ENCODE measurements at places on chromosomes 2 and 18.

DNA sequence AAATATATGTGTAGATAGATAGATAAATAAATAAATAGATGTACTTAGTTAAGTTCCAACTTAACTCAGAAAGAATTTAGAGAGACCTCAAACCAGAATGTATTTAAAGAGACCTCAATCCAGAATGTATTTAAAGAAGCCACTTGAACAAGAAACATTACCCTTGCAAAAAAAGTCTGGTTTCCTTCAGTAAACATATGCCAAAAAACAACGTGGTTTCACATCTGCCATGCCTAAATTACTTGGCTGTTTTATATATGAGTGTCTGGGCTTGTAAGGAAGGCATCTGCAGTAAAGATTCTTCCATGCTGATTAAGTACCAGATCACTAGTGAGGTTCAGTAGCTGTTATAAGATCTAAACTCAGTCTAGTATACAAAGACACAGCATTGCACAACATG lies 29.1 kb upstream of the RPE start:
- no peak for DNase-seq

DNA sequence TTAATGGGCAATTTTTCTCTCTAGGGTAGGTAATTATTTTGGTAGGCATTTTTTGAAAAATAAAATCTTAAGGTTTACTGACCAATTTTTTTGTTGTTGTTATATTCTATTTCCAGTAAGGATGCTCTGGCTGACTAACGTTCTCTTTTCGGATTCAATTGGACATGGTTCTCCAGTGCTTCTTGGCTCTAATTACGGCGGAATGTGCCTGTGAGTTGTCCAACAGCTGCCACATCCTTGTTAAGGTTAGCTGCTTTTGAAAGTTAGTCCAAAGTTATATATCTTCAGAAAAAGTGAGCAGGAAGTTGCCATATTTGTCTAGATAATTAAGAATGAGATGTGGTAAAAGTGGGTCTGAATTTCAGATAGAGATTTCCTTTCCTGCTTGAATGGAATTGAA lies 45.8 kb upstream of the SMIM21 start:
- no peak for DNase-seq

DNA sequence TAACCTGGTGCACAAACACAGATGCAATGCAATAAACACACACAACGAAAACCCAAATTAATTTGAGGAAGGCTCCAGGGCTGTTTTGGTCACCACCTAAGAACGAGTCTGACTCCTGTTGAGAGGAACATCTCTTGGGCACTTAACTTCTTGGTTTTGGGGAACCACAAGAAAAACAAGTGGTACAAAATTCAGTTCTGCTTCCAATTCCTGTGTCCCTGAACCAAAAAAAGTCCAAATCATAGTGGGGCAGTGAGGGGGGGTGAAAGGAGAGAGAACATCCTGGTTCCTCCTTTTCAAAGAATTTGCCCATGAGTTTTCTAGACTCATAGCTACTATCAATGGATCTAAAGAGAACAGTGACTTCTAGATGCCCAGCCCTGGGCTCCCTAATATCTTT lies 143.6 kb downstream of the COL4A4 start:
- DNase-seq, result no peak

DNA sequence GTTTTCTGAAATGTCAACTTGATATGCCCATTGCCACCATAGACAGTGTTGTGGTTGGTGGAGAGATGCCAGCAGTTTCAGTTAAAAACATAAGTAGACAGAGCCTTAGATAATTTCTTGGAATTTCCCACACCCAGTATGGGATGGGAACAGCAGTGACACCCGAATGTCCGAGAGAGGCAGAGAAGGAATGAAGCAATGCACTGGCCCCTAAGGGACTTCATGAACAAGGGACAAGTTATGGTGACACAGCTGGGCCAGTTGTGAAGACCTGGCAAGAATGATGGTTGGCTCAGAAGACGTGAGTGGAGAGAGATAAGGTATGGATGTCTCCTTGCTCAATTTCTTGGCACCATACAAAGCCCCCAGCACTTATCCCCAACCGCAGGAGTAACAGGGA lies 165.2 kb upstream of the APCDD1 start:
- DNase-seq, result no peak

DNA sequence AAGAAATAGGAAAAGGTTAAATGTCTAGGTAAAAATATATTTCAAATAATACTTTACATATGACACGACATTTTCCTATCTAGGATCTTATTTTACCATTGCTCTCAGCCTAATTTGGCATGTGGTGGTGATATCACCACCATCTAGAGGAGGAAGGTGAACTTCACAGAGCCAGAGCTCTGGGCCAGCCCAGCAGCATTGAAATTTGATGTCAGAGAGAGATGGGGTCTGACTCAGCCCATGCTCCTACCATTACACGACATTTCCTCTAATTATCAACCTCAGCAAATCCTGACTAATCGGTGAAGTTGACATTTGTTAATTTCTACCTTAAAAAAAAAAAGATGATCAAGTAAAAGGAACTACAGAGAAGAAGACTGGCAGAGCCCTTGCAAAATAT lies 42.3 kb downstream of the LRRTM4 start:
- no peak for DNase-seq

DNA sequence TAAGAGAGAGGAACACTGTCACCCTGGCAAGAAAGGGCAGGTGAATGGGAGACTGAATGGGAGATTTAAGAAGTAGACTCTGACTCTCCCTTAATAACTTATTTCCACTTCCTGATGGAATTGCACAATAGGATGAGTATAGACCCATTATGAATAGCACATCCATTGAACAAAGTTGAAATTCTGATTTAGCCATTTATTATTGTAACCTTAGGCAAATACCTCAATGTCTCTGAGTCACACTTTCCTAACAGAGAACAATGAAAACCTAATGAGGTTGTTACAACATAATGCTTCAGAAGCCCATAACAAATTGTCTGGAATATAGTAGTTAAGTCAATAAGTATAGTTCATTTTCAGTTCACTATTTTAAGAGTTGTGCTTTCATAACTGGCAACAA lies 78.9 kb downstream of the NRXN1 start:
- peak; percentile 4 for DNase-seq

GRCh38 chr18:23281626-23282436 lies 146.5 kb downstream of the CABLES1 start:
- DNase-seq, result no peak

DNA sequence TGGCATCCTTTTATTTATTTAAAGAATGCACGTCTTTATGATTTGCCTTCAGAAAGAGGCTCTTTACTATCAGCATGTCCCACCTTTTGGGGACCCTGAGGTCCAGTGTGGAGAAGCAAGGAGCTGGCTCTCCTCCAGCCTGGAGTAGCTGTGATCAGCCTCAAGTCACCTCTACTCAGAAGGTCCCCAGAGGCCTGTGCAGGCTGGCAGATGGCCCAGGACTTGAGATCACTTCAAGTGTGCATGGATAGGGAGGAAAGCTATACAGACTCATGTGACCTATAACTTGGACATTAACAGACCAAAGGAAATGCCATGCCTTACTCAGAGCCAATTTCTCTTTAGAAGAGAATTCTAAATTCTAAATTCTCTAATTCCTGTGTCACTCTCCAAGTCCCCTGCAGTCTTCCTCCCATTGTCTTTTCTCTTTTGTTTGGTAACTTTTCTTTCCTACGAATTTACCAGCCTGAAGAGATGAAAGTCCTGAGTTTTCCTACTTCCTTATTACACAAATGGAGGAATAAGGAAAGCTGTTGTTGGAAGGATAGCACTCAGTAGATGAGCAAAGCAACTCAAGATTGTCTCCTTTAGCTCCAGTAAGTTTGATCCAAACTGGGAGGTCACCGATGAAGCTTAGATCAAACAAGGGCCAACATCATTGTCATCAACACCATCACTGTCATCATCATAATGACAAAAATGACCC lies 163.9 kb downstream of the GFPT1 start:
- no peak for DNase-seq

- DNase-seq, result no peak
These were observed 95.8 kb downstream of the SLC25A12 start for GRCh38 chr2:171798156-171798820.

GRCh38 chr2:227411320-227411989 lies 23.7 kb upstream of the SCYGR1 start:
- no peak for DNase-seq

DNA sequence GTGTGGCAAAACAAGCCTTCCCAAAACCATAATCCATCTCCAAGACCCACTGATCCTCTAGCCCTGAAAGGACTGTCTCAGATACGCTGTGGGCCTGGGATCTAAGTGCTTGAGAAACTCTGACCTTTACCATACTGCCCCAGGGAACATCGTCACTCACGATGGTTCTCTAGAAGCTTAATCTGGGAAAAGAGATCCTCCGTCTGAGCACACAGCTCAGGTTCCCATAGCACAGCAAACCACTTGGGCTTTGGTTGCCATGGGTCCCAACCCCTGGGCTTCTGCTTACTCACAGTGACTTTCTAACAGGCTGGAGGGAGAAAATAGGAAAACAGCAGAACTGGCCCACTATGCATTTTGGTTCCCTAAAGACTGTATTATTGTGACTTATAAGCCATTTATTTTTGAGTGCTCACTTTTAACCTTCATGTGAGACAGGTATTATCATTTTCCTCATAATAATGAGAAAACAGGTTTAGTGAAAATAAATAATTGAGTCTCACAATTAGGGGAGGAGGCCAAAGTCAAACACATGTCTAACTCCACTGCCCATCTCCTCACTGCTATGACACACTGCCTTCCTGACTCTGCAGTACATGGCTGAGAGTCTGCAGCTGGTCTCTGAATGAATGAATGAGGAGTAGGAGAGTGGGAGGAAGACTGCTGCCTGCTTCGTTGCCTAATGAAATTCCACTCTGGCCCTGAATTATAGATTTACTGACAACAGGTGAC lies 46.7 kb downstream of the REEP1 start:
- no peak for DNase-seq

- no peak for DNase-seq
These were observed 80.3 kb upstream of the RPE start for GRCh38 chr2:209922116-209922515.
